ENCODE measurements at places on chromosomes 6 and 20.

DNA sequence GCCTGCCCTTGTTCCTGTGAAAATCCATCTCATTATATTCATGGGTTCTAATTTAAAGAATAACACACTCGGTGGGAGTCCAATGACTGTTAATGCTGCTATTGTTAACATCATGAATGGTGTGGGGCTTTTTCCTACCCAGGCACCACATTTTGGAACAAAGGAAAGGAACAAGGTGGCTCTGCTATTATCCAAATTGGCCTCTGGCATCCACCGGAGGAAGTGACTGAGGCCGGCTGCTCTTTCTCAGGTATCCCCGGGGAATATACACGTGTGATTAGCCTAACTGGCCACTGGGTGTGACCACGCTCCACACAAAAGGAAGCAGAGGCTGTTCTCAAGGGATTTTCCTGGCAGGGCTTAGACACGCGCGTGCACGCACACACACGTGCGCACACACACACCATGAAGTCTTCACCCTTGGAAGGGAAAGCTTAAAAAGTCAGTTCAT, 601.2 kb upstream of the ARID1B start:
- no peak for DNase-seq

DNA sequence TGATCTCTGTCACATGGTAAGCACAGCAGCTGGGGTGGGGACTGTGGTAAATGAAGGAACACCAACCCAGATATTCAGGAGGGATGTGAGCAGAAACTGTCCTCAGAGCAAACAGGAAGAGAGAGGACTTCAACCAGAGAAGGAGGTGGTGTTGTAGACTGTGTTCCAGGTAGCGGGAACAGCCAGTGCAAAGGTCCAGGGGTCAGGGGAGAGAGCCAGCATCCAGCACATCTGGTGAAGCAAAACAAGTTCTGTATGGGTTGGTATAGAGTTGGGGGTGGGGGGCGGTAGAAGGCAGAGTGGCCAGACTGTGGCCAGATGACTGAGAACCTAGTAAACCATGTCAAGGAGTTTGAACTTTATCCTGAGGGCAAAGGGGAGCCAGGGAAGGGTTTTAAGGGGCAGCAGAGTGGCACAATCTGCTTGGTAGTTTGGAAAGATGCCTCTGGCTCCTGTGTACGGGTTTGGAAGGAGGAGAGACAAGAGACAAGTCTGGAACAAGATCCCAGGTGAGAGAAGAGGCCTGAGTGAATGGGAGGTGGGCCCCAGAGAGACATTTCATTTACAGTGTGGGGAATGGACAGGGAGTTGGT, 27.8 kb upstream of the TTPAL start:
- no peak for DNase-seq

GRCh38 chr20:48198929-48199451, 413.7 kb upstream of the SULF2 start:
- DNase-seq, result no peak

- DNase-seq, result no peak
These were observed 44.7 kb downstream of the OR2B6 start for GRCh38 chr6:28001751-28002150.

DNA sequence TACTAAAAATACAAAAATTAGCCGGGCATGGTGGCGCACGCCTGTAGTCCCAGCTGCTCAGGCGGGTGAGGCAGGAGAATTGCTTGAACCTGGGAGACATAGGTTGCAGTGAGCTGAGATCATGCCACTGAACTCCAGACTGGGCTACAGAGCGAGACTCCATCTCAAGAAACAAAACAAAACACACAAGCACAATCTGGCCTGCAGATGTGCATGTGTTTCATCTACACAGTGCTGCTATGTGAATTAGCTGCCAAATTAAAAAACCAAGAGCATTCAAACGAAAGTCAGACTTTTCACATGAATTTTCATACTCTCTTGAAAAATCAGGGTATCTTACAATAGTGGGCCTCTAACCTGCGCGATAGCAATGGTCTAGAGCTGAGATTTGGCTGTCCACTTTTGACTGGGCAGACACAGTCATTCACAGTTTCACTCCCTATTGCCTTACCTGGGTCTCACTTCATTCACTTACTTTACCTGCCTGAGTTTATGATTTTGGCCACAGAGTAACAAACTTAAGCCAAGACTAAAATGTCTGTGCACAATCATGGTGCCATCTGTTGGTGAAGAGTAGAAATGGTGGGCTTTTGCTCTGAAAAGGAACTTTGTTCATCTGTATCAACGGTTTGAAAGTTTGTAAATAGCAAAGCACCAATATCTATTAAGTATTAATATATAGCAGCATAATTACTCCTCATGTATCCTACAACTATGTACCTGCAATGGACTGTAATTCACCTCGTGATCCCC, 138.5 kb upstream of the UST start:
- DNase-seq, result peak; percentile 25

DNA sequence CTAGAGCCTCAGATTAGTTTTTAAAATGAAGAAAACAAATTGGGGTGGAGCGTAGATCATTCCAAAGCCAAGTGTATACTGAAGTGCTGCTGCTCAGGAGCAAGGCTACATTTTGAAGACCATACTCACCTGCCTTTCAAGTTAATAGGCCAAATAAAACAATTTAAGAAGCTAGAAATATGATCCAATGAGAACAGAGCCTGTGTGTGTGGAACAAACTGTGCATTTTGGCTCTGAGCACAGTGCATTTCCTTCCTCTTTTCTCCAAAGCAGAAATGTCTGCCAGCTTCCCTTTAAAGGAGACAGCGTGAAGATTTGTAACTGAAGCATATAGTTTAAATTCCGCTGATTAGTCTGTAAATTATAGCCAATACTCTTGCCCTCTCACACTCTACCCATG, 3.2 kb upstream of the IFNGR1 start:
- DNase-seq, result no peak

GRCh38 chr20:42475773-42476172, 713.9 kb downstream of the PTPRT start:
- DNase-seq, result no peak

DNA sequence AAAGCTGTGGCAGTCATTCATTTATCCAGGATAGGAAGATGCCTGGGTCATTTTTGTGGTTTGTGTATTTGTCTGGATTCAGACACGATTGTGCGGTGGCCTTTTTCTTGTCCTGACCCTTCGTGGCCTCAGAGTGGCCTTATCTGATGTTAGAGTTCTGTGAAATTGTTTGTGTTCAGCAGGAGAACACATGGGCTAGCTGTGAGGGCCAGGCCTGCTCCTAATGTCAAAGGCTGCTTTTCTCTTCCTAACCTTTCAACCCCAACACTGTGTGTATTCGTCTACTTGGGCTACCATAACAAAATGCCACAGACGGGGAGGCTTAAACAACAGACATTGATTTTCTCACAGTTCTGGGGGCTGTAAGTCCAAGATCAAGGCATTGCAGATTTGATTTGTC, 321.8 kb downstream of the CD83 start:
- DNase-seq, result no peak

DNA sequence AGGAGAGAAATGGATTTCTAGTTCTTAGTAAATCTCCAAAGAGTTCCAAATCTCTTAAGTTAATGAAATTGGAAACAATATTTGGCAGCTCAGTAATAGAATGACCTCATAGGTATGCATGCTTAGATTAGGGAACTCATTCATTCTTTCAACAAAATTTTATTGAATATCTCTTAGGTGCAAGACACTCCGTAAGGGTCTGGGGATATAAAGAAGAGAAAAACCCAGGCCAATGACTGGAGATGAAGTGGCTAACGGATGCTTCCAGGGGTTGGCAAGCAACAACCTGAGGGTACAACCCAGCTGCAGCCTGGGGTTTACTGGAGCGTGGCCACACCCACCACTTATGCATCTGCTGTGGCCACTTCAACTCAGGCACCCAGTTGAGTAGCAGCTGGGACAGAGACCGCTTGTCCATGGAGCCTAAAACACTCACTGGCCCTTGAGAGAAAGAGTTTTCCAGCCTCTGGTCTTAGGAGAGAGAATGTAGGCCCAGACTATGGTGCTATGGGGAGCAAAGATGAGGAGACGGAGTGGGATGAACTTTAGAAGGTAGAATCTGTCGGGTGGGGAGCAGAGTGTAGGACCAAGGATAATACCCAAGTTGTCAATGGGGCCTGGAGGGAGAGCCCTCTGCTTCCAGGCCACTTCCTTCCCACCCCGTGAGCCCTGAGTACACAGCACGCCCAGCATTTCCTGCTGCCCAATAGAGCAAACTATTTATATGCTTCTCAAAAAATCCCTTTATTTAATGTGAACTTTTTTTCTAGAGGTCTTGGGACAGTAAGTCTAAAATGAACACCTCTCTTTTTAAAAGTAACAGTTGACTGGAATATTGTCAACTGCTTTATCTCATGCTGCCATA, 46.8 kb upstream of the PXDC1 start:
- DNase-seq, result no peak

GRCh38 chr6:7996538-7997111, 67.6 kb downstream of the BLOC1S5 start:
- peak; percentile 89 for DNase-seq

- DNase-seq, result peak; percentile 70
These were observed 8.0 kb upstream of the SIM1 start for GRCh38 chr6:100472674-100473073.

DNA sequence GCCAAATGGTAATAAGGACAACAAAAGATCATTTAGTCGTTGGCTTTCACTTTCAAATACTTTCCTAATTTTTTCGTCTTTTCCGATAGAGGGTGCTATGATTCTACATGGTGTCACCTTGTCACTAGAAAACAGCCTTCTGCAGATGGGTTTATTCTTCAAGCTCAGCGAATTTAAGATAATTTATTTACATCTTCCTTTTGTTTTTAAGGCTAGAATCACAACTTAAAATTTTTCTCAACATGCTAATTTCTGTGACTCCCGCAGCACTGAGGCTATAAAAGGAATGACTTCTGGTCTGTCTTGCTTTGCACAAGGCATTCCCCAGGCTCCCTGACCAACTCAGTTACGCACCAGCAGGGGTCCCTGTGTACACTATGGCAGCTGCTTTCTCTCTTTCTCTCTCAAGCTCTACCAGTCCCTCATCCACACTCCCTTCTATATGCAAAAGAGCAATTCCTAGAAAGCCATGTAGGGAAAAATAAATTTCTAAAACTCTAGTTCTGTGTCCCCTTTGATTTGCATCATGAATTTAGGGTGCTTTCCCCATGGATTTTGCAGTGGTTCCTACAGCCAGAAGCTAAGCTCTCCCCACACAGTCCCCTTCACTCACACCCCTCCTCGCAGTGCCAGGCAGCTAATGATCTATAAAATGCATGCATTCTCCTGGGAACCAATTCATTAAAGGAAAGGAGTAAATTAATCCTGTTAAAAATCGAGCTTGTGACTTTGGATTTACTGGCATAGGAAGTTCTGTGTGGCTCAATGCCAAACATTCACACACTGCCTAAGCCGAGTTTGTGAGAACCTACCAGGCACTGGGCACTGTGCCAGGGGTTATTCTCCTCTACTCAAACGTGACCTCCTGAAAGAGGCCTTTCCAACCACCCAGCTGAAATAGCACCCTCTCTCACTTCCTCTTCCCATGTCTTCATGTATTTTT, 74.5 kb downstream of the DCDC2 start:
- DNase-seq, result peak; percentile 86

- no peak for DNase-seq
These were observed 6.2 kb downstream of the CPXM1 start for GRCh38 chr20:2794202-2794748.

- DNase-seq, result no peak
These were observed 34.6 kb downstream of the RNF146 start for GRCh38 chr6:127301199-127301700.

DNA sequence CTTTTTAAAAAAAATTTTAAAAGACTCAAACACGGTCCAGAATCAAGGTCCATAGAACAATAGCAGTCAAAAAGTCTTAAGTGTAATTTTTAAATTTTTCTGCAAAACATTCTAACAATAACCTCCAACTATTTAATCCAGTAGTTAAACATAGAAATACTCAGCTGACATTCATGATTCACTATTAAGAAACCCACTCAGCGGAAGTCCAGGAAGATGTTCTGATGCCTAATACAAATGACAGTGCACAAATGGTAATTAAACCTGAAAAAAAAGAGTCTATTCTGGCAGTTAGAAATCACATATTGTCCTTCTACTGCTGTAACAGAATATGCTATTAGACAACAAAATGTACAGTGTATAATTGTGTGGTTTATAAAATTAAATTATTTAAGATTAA, 128.2 kb upstream of the BMP5 start:
- DNase-seq, result no peak
